Thoracic aorta (tissue), 2 donors: ENCODE measurements at places on chromosomes 2 and 18.

DNA sequence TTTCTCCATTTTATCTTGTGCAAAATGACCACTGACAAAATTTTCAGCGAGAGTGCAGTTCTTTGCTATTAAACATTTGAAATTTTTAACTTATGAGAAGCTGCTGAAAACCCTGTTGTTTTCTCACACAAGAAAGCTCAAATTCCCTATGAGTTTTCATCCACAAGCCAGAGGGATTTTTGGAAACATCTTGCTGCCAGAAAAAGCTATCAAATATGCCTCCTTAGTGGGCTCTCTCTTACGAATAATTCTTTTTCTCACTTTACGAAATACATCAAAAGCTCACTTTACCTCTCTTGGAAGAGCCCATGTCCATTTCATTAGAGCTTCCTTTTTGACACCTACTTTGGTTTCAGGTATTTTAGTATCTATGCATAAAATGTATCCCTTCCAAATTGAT lies 202.9 kb downstream of the KCNH7 start:
- no peaks in the 10 kb centered on the region for H3K27me3 ChIP-seq
- no peak overlapping the region for H3K4me3 ChIP-seq
- no peaks in the 10 kb centered on the region for H3K36me3 ChIP-seq
- H3K4me1 ChIP-seq, result peaks cover 4% of the 10 kb centered on the region

DNA sequence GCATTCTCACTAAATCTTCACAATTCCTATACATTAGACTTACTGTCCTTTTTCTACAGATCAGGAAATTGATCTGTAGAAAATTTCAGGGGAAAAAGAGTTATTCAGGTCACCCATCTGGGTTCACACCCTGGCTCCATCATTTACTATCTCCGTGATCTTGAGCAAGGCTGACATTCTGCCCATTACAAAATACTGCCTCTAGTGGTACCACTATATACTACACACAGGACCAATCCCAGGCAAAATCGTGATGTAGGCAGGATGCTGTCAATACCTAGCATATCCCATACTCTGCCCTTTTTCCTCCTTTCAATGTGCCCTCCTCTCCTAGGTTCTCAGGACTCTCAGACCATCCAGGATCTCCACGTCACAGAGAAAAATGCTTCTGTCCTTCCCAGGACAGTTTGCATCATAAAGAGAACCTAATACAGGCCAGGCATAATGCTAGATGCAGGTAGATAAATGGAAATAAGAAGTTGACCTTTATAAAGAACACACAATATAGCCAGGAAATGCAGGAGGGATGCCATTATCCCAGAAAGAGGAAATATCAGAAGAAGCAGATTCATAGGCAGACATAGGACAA lies 101.9 kb downstream of the CDH20 start:
- H3K4me3 ChIP-seq, result no peak overlapping the region
- no peaks in the 10 kb centered on the region for H3K27me3 ChIP-seq
- no peak overlapping the region for H3K27ac ChIP-seq

- DNase-seq, result no peak
- H3K27me3 ChIP-seq, result no peaks in the 10 kb centered on the region
- no peaks in the 10 kb centered on the region for H3K4me1 ChIP-seq
- no peak overlapping the region for H3K4me3 ChIP-seq
- H3K36me3 ChIP-seq, result no peaks in the 10 kb centered on the region
Measured at GRCh38 chr2:112701052-112701451, 19.8 kb upstream of the NT5DC4 start.

DNA sequence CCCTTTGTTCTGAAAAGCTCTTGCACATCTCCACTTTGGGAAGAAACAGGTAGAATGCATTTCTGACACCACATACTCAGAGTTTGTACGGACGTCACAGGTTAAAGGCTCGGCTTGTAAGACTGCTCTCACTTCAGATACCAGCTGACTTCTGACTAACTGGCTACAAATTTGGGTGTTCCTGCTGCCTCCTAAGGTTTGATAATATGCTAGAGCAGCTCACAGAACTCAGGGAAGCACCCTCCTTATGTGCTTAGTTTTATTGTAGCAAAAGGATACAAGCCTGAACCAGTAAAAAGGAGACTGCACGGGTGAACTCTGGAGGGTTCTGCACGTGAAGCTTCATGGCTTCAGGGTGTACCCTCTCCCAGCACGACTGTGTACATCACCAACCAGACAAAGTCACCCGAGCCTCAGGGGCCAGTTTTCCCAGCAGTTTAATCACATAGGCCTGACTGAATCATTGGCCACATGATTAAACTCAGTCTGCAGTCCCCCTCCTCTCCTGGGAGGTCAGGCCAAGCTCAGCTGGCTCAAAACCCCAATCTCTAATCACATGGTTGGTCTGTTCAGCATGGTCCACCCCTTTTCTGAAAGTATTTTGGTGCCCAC lies 749.5 kb upstream of the RAB6C start:
- DNase-seq, result no peak
- H3K27ac ChIP-seq, result no peak overlapping the region
- no peaks in the 10 kb centered on the region for H3K36me3 ChIP-seq
- H3K4me1 ChIP-seq, result no peaks in the 10 kb centered on the region
- H3K4me3 ChIP-seq, result no peak overlapping the region

GRCh38 chr2:84121-84520 lies 37.8 kb upstream of the FAM110C start:
- H3K36me3 ChIP-seq, result no peaks in the 10 kb centered on the region
- H3K4me1 ChIP-seq, result no peaks in the 10 kb centered on the region
- no peak for DNase-seq
- no peaks in the 10 kb centered on the region for H3K27me3 ChIP-seq

GRCh38 chr2:172094294-172095145 lies 8.2 kb downstream of the DLX2 start:
- peak overlapping the region; percentile 15 for H3K27ac ChIP-seq
- H3K36me3 ChIP-seq, result no peaks in the 10 kb centered on the region
- H3K4me3 ChIP-seq, result peak overlapping the region; percentile 74
- H3K4me1 ChIP-seq, result peaks cover 46% of the 10 kb centered on the region
- DNase-seq, result no peak

GRCh38 chr18:2981212-2981728 lies 31.7 kb downstream of the LPIN2 start:
- peak overlapping the region; percentile 88 for H3K27ac ChIP-seq
- H3K36me3 ChIP-seq, result no peaks in the 10 kb centered on the region
- H3K4me1 ChIP-seq, result peaks cover 69% of the 10 kb centered on the region
- DNase-seq, result no peak

- H3K4me1 ChIP-seq, result no peaks in the 10 kb centered on the region
- H3K27ac ChIP-seq, result no peak overlapping the region
- H3K27me3 ChIP-seq, result no peaks in the 10 kb centered on the region
- DNase-seq, result no peak
- H3K36me3 ChIP-seq, result no peaks in the 10 kb centered on the region
Measured at GRCh38 chr2:40513201-40513600, 61.3 kb upstream of the SLC8A1 start.

- H3K27me3 ChIP-seq, result no peaks in the 10 kb centered on the region
- no peaks in the 10 kb centered on the region for H3K36me3 ChIP-seq
- peaks cover 23% of the 10 kb centered on the region for H3K4me1 ChIP-seq
- no peak overlapping the region for H3K27ac ChIP-seq
Measured at GRCh38 chr18:46336278-46337111, 232.3 kb downstream of the HAUS1 start.

- no peaks in the 10 kb centered on the region for H3K27me3 ChIP-seq
- no peak overlapping the region for H3K27ac ChIP-seq
- no peak for DNase-seq
- no peaks in the 10 kb centered on the region for H3K36me3 ChIP-seq
Measured at GRCh38 chr2:200042102-200042735, 86.8 kb downstream of the MAIP1 start.

GRCh38 chr2:118632921-118633320 lies 214.5 kb downstream of the EN1 start:
- no peak for DNase-seq
- no peaks in the 10 kb centered on the region for H3K27me3 ChIP-seq
- H3K4me3 ChIP-seq, result no peak overlapping the region
- no peaks in the 10 kb centered on the region for H3K4me1 ChIP-seq
- H3K36me3 ChIP-seq, result no peaks in the 10 kb centered on the region

DNA sequence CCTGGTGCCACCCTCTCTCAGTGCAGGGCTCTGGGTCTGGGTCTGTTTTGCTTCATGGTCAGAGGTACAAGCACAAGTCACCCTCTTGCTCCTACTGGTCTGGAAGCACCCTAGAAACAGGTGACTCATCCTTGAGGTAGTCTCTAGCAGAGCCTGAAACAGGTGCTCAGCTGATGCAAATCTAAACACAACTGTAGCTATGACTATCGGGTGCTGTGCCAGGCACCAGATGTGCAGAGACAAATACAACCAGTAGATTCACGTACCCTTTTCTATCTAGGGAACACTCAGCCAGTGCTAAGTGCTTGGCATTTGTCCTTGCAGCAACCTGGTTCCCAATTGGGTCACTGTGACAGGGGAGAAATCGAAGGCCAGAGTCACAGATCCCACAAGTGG lies 140.9 kb upstream of the MYCN start:
- H3K36me3 ChIP-seq, result no peaks in the 10 kb centered on the region
- H3K4me1 ChIP-seq, result no peaks in the 10 kb centered on the region
- no peak for DNase-seq
- H3K27me3 ChIP-seq, result no peaks in the 10 kb centered on the region

DNA sequence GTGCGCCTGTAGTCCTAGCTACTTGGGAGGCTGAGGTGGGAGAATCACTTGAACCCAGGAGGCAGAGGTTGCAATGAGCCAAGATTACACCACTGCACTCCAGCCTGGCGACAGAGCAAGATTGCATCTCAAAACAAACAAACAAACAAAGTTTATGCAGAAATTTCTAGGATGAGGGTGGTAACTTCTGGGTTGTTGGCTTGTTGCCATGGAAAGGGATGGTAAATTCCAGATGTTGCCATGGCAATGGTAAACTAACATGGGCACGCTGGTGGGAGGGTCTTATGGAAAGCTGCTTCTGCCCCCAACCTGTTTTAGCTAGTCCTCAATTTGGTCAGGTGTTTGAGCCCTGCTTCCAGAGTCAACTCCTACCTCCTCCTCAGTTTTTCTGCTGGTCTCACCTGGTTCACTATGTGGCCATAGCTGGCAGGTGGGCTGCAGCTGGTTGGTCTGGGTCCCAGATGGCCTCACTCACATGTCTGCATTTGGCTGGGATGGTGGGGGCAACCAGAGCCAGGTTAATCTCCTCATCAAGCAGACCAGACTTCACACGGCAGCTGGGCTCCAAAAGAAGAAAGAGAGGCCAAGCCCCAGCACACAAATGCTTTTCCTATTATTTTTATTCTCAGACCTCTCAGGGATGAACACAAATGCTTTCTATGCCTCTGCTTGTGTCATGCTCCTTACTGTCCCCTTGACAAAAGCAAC lies 26.6 kb upstream of the TEX44 start:
- no peaks in the 10 kb centered on the region for H3K27me3 ChIP-seq
- no peaks in the 10 kb centered on the region for H3K36me3 ChIP-seq
- no peak for DNase-seq
- no peak overlapping the region for H3K27ac ChIP-seq

DNA sequence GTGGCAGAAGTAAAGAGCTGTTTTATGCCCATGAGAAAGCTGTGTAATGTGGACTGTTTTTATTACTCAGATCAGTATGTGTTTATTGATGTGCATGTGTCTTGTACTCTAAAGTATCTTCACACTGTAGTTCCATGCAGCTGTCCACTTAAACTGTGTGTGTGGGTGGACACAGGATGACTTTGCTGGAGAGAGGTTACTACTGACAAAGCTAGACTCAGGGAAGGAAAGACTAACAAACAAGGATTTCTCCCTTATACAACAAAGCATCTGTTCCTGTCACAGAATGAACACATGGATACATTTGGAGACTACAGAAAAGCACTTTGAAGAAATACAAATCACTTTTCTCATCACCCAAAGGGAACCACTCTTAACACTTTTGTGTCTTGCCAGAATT lies 10.0 kb downstream of the FHOD3 start:
- H3K27ac ChIP-seq, result no peak overlapping the region
- DNase-seq, result no peak
- H3K27me3 ChIP-seq, result no peaks in the 10 kb centered on the region
- no peak overlapping the region for H3K4me3 ChIP-seq
- H3K4me1 ChIP-seq, result no peaks in the 10 kb centered on the region

GRCh38 chr2:162007447-162008040 lies 66.5 kb downstream of the DPP4 start:
- no peaks in the 10 kb centered on the region for H3K4me1 ChIP-seq
- H3K27ac ChIP-seq, result no peak overlapping the region
- no peaks in the 10 kb centered on the region for H3K36me3 ChIP-seq
- DNase-seq, result no peak
- no peaks in the 10 kb centered on the region for H3K27me3 ChIP-seq
- no peak overlapping the region for H3K4me3 ChIP-seq

GRCh38 chr2:59974051-59974766 lies 579.2 kb downstream of the BCL11A start:
- DNase-seq, result no peak
- no peak overlapping the region for H3K27ac ChIP-seq
- H3K36me3 ChIP-seq, result no peaks in the 10 kb centered on the region
- H3K4me1 ChIP-seq, result no peaks in the 10 kb centered on the region
- H3K4me3 ChIP-seq, result no peak overlapping the region

GRCh38 chr2:158671360-158672245 lies 123.5 kb upstream of the DAPL1 start:
- no peak for DNase-seq
- no peak overlapping the region for H3K4me3 ChIP-seq
- peaks cover 16% of the 10 kb centered on the region for H3K4me1 ChIP-seq
- no peaks in the 10 kb centered on the region for H3K27me3 ChIP-seq
- no peak overlapping the region for H3K27ac ChIP-seq

DNA sequence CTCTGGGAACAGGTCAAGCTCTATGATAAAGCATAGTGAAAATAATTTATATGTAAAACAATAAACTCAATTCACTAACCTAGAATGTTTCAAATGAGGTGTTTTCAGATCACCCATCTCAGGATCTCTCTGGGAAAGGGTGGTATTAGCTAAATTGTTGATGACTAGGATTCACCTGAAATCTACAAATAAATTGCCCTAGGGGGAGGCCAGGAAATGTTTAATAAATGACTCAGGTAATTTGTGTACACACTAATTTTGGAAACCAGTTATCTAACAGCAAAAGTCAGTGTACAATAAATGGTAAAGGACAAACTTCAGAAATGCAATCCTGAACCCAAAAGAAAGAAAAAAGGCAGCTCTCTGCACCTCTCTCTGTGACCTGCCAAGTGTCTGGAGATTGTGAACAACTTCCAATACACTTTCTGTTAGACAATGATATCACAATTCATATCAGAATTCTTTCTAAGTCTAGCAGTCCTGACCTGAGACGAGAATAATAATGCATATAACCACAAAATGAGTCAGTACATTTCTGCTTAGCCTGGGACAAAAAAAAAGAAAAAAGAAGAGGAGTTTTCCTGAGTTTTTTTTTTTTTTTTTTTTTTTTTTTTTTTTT lies 760.0 kb downstream of the EPHA4 start:
- H3K4me3 ChIP-seq, result no peak overlapping the region
- no peak overlapping the region for H3K27ac ChIP-seq
- no peaks in the 10 kb centered on the region for H3K36me3 ChIP-seq
- H3K27me3 ChIP-seq, result no peaks in the 10 kb centered on the region
- DNase-seq, result no peak

GRCh38 chr2:135997380-135997779 lies 12.0 kb upstream of the DARS1 start:
- no peaks in the 10 kb centered on the region for H3K4me1 ChIP-seq
- H3K36me3 ChIP-seq, result no peaks in the 10 kb centered on the region
- no peak overlapping the region for H3K27ac ChIP-seq
- no peak overlapping the region for H3K4me3 ChIP-seq
- H3K27me3 ChIP-seq, result no peaks in the 10 kb centered on the region
